Omental fat pad (tissue), 4 donors: ENCODE measurements at places on chromosomes 6 and 20. TPM values are rescaled to one million over a fixed set of nuclear protein-coding genes. Genes with fewer than 3 reads are reported as not detected.

KCNQ5 gene
- not detected for total RNA-seq

SLC17A2 gene
- not detected for total RNA-seq

BPI gene
- total RNA-seq, result not detected

OR2B2 gene
- not detected for total RNA-seq

GSTA1 gene
- not detected for total RNA-seq

IL17A gene
- total RNA-seq, result not detected

BPIFB1 gene
- total RNA-seq, result not detected

SLCO4A1 gene
- 47.1 TPM for total RNA-seq

ULBP1 gene
- total RNA-seq, result 0.37 TPM

PROCR gene
- total RNA-seq, result 124 TPM

PNPLA1 gene
- total RNA-seq, result 0.37 TPM

PTK7 gene
- total RNA-seq, result 13.9 TPM

HSF2 gene
- total RNA-seq, result 12.5 TPM

E2F1 gene
- total RNA-seq, result 1.6 TPM

LAMA2 gene
- 212 TPM for total RNA-seq

NHLRC1 gene
- total RNA-seq, result 1.2 TPM

STMND1 gene
- total RNA-seq, result not detected

TAP1 gene
- 33.6 TPM for total RNA-seq

SLC35F1 gene
- total RNA-seq, result 2.7 TPM

RFX6 gene
- not detected for total RNA-seq

PROKR2 gene
- not detected for total RNA-seq

MAP7 gene
- total RNA-seq, result 5.3 TPM

TFAP2C gene
- 2.7 TPM for total RNA-seq

TOX2 gene
- 1.6 TPM for total RNA-seq

SIGLEC1 gene
- total RNA-seq, result 57.5 TPM

OR12D3 gene
- not detected for total RNA-seq
